ENCODE measurements at places on chromosomes 16 and 17. TPM values are rescaled to one million over a fixed set of nuclear protein-coding genes. Genes with fewer than 3 reads are reported as not detected.

The TCAP gene
- total RNA-seq = 2.7 TPM

The HOXB8 gene
- total RNA-seq = not detected

The GNAO1 gene
- 5.7 TPM for total RNA-seq

The EFCAB5 gene
- 0.74 TPM for total RNA-seq

The SLC5A10 gene
- not detected for total RNA-seq

The PRAC2 gene
- not detected for total RNA-seq

The TRIM72 gene
- not detected for total RNA-seq

The CSH2 gene
- total RNA-seq = not detected

The PSME3 gene
- 85.0 TPM for total RNA-seq

The SSTR5 gene
- total RNA-seq = not detected

The NDE1 gene
- total RNA-seq = 141 TPM

The KRTAP9-8 gene
- total RNA-seq = not detected

The MYH8 gene
- not detected for total RNA-seq

The NPIPA3 gene
- 1.5 TPM for total RNA-seq

The CLDN7 gene
- total RNA-seq = 2.6 TPM

The CACNB1 gene
- 27.2 TPM for total RNA-seq

The PRSS27 gene
- 2.2 TPM for total RNA-seq

The SEPTIN1 gene
- total RNA-seq = 293 TPM

The ERN2 gene
- not detected for total RNA-seq

The TEKT1 gene
- not detected for total RNA-seq

The KRTAP2-1 gene
- total RNA-seq = not detected

The CORO1A gene
- 1,426 TPM for total RNA-seq

The CACNG5 gene
- total RNA-seq = not detected

The SP6 gene
- total RNA-seq = 0.09 TPM

The MT1M gene
- not detected for total RNA-seq

The SBK1 gene
- total RNA-seq = 15.9 TPM

The OR4D1 gene
- total RNA-seq = 0.65 TPM

The SEZ6L2 gene
- not detected for total RNA-seq

The UTS2R gene
- total RNA-seq = not detected
